Activated T-helper 1 cell treated with anti-CD3 and anti-CD28 coated beads, Interleukin-2, amount 50 U/mL, for 16 hours (primary cell): ENCODE measurements at places on chromosomes 2 and 18.

GRCh38 chr2:215607766-215608165 is 171.9 kb upstream of the FN1 start:
- DNase-seq, result no peak

- DNase-seq, result no peak
These were observed 105.9 kb upstream of the ST6GAL2 start for GRCh38 chr2:106991866-106992265.

DNA sequence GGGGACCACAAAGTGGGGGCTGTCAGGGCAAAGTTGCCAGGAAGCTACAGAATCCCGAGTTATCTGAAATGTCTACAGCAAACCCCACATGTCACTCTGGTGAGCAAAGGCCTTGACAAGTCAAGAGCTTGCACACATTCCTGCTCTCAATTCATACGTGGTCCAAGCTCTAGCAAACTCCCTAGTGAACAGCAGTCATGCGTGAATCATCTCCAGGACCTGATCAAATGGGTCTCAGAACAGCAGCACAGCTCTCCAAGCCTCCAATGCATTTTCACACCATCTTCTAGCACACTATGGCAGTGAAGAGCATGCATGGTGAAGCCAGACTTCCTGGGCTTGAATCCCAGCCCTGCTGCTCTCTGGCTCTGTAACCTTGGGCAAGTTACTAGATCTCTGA is 68.5 kb downstream of the MYO5B start:
- no peak for DNase-seq

GRCh38 chr2:236178890-236179235 is 10.7 kb upstream of the GBX2 start:
- no peak for DNase-seq

GRCh38 chr2:149568138-149568537 is 19.4 kb downstream of the MMADHC start:
- no peak for DNase-seq

DNA sequence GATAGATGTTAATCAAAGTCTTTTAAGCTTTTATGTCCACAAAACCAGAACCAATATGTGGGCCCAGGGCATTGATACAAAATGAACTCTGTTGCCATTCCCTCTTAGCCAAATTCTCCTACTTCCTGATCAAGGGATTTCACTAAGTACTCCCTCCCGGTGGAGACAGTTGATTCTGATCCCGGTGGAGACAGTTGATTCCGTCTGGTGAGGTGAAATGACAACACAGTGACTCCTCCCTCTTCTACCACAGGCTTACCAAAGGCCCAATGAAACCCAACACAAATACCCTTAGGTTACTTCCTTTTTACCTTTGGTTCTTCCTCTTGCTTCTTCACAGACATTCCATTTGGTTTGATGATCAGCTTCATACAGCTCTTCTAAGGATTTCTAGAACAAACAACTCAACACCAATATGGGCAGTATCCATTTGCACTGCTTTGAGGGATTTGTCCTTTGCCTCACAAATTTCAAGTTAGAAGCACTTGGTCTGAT is 153.8 kb downstream of the IKZF2 start:
- DNase-seq, result no peak

DNA sequence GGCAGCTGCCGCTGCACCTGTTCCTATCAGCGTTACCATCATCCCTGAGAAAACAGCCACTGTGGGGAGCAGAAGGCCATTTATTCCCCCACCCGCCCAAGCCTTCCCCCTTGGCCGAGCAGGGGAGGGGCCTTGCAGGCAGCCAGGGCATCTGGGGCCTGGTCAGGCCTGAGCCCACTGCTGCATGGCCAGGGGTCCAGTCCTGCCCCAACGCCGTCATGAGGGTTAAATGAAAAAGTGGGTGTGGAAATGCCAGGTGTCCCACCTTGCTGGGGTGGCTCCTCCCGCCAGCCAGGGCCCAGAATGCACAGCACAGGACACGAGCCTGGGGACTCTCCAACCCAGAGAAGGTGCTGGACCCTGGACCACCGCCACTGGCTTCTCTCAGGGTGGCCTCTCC is 14.2 kb downstream of the ANO7 start:
- no peak for DNase-seq

- no peak for DNase-seq
These were observed 1068.2 kb upstream of the ACVR2A start for GRCh38 chr2:146776596-146776995.

- no peak for DNase-seq
These were observed 239.7 kb downstream of the ICOS start for GRCh38 chr2:204176306-204176705.

DNA sequence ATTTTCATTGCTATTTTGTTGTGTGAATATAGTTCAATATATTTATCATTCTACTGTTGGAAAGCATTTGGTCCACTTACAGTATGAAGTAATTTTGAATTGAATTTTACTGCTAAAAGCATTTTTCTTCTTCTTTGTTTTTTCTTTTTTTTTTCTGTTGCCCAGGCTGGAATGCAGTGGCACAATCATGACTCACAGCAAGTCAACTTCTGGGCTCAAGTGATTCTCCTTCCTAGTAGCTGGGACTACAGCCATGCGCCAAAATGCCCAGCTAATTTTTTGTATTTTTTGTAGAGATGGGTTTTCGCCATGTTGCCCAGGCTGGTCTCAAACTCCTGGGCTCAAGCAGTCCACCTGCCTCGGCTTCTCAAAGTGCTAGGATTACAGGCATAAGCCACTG is 2.4 kb upstream of the ETAA1 start:
- no peak for DNase-seq

DNA sequence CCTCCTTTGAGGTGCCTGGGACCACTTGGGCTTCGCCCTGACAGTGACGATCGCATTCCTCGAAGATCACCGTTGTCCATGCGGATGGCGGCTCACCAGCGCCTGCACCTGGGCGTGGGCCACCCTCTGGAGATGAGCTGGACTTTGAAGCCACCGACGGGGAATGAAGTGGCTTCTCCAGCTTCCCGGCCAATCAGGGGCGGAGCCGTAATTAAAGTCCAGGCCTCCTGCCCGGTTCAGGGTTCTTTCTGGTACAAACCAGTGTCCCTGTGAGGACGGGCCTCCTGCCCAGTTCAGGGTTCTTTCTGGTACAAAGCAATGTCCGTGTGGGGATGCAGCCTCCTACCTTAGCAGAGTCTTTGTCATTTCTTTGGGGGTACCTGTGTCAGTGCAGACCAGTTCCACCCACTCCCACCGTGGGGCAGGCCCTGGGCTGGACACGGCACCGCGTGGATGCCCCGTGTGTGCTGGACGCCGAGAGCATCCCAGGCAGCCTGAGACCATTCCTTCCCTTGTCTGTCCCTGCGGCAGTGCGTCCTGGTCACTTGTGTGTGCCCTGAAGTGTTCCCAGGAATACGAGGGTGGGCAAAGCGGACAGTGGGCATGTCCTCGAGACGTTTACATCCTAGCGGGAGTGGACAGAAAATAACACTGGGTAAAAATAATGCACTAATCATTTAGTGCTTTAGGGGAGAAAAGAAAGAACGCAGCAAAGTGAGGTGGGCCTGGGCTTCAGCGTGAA is 55.0 kb downstream of the KCNG2 start:
- no peak for DNase-seq

DNA sequence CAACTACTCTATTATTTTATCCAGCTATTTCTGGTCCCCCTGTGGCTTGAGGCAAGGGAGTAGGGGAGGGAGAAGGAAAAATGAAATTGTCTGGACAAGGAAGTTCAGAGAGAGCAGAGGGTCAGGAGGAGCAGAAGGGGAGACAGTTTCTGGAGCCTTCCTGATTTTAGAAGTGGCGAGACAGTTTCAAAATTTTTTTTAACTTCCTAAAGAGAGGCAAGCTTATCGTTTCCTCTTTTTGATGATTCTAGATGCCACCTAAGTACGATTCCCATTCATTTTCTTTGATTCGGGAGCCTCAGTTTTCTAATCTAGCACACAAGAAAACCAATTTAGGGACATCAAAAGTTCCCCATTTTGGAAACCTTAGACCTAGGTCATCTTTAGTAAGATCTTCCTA is 96.9 kb upstream of the B3GNT2 start:
- no peak for DNase-seq

GRCh38 chr2:36556842-36557241 is 41.1 kb downstream of the FEZ2 start:
- no peak for DNase-seq

DNA sequence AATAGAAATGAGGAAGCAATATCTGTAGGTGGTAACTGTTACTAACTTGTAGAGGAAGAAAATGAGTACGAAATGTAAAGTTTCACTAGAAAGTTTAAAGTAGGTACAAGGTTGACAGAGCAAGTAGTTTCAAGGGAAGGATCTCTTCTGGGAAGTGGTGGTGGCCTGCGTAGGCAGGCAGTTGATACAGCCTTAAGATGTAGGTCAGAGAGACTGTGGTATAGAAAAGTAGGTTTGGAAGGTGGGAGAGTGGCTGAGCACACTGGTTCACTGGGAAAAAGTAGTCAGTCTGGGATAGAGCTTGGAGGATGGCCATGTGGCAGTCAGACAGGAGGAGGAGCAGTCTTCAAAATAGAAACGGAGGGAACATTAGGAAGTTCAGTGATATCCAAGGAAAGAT is 23.5 kb downstream of the KDM3A start:
- DNase-seq, result no peak

- no peak for DNase-seq
These were observed 190.9 kb upstream of the FOSL2 start for GRCh38 chr2:28201671-28202180.

DNA sequence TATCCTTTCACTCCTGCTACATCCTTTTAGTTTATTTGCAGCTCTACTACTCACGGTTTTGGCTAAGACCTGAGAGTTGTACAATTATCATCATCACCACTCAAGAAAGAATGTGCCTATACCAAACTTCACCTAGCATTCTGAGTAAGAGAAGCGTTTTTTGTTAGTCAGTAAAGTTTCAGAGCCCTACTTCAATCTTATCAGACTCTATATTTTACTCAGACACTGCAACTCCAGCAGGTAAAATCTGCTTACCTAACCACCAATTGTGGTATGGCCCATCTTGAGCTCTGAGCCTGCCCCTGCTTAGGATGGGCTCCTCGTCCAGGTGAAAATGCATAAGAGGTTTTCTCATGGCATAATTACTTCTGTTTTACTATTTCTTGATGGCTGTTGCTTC is 37.1 kb downstream of the ICOS start:
- no peak for DNase-seq
